ENCODE measurements at places on chromosomes 7 and 10.

DNA sequence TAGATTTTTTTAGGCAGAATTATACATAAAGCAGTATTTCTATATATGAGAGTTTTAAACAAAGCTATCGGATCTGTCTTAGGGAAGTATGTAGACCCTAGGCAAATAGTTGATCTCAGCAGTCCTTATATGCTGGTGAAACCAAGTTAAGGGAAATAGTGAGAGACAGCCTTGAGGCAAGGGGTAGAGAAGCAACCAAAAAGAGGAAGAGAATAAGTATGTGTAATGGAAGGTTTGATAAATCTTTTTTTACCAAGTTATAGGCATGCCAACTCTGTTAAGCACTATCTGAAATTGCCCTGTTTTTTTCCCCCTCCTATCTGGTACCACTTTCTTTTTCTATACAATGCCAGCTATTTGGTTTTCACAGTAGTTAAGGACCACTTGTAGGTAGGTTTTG, 19.9 kb downstream of the SPAG6 start:
- no peak for DNase-seq

DNA sequence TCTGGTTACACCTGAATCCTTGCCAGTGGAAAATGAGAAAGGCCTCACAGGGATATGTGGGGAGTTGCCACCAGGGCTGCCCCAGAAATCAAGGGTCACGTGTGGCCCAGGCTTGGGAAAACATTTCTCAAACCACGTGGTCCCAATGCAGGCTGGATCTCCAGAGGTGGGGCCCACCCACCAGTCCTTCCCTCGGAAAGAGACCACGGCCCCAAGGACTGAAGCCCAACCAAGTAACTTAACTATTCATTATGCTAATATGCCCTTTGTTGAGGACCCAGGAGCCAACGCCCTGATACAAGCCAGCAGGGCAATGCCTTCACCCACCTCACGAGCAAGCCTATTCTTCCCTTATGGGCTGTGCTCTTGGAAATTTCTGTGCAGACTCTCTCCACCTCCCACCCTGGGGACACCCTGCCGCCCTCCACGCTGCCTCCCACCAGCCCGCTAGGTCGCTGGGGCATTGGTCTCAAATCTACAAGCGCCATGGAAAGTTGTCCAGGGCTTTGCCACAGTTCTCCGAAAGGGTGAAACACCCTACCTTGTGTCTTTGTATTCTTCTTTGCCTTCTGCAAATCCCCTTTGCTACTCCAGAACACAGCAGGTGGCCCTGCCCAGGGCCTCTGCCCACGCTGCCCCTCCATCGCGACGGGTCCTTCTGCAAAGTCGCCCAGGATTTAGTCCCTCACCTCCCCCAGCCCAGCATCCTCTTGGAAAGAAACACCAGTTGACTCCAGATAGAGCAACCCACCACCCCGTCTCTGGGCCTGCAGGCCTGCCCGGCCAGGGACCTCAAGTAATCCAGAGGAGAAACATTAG, 8.8 kb downstream of the TNS3 start:
- no peak for DNase-seq

- no peak for DNase-seq
Measured at GRCh38 chr7:6630007-6630849, 6.9 kb upstream of the ZNF316 start.

DNA sequence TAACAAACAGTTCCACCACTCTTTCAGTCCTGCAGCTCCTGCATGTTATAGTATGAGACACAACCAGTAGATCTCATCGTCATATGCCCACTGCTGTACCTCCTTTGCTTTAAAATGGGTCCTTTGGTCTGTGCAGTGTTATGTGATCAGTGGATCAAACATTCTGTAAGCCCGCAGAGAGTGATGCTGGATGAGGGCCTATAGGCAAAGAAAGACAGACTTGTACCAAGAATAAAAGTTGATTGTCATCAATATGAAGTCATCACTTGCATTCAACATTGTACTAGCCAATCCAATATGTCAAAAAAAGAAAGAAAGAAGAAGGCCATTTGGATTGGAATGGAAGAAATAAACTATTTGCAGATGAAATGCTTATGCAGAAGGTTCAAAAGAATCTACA, 79.8 kb upstream of the PHYHIPL start:
- DNase-seq = no peak

GRCh38 chr10:132576671-132577349, 39.2 kb downstream of the INPP5A start:
- DNase-seq = no peak

- no peak for DNase-seq
Measured at GRCh38 chr10:89295597-89295996, 6.2 kb upstream of the IFIT2 start.

GRCh38 chr7:148484486-148484885, 106.1 kb upstream of the C7orf33 start:
- DNase-seq = no peak

DNA sequence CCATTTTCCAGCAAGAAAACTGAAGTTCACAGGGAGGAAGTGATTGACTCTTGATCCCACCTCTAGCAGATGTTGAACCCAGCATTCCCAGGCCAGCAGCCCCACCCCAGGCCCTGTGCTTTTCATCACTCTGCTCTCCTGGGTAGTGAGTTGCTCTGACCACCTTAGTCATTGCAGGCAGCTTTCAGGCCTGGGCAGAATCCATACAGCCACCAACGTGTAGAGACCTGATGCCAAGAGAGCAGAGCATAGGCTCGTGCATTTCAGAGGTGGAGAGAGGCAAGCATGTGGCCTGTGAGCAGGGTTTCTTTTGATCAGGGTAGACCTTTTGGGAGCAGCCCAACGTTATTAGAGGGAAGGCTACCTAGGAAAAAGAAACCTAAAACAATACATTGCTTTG, 334.6 kb downstream of the PTEN start:
- DNase-seq = no peak

- DNase-seq = no peak
Measured at GRCh38 chr7:142412551-142413193, 154.8 kb upstream of the PRSS58 start.

DNA sequence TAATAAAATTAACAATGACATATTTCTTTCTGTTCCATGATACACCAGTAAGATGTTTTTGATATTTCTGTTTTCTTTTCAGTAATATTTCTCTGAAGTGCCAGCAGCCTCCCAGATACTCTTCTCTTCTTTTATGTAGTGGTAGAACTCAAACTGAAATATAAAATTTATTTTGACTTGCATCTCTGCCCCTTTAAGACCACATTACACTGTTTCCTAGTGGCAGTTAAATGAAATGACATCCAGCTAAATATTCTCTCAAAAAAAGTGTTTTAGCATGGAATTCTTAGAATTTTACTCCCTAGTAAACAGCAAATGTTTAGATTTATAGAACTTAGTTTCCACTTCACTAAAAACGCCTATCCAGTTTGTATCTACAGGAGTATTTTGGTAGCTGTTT, 237.2 kb upstream of the MTPN start:
- no peak for DNase-seq

- DNase-seq = no peak
Measured at GRCh38 chr10:19252531-19252930, 203.9 kb downstream of the MALRD1 start.
